ENCODE measurements at places on chromosomes 12 and 14.
A peak's percentile ranks its signal among the peaks of the same experiment; 100 is the strongest.

- DNase-seq, result no peak
These were observed 202.0 kb upstream of the AMIGO2 start for GRCh38 chr12:47281667-47282171.

DNA sequence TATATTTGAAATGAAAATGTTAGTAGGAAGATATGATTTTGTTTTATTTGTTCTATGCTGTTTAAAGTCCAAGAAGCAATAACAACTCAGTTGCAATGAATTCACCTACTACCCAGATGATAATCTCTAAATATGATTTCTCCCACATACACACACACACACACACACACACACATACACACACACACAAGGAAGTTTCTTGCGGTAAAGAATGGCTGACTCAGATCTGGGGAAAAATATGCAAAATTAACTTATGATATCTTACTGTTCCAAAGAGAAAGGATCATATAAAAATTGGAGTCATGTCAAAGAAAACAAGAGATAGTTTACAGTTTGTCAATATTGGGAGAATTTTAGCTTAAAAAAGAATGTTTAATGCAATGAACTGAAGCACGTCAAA lies 456.7 kb downstream of the SLC16A7 start:
- no peak for DNase-seq

DNA sequence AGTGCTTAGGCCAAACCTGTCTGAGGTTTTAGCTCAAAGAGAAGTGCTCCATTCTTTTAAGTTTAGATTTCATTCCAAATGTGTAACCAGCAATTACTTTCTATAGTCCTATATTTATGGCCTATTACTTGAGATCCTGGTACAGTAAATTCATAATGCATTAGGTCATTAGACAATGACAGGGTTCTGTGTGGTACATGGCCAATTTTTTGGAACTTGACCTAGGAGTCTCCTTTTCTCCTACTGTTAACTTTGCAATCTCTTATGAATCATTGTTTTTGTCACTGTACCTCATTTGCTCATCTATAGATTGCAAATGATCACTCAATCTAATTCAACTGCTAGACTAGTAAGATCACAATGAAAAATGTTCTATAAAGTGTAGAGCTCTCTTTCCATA lies 136.7 kb downstream of the PDE3A start:
- no peak for DNase-seq

DNA sequence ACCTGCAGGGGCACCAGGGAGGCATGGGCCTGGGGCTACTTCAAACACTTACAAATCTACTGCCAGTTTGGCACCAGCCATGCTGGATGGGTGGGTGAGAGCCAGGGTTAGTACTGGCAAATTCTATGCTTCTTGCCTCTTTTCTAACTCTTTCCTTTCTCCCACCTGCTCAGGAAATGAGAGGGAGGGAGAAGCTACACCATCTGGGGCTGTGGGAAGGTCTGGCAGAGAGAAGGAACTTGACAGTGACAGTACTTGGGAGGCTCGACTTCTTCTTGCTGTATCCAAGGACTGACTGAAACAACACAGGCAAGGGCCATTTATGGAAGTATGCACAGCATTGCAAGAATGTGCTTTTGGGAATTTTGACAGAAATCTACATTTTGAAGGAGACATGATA lies 149.6 kb upstream of the DYRK2 start:
- no peak for DNase-seq

GRCh38 chr12:77251799-77252198 lies 186.4 kb upstream of the E2F7 start:
- no peak for DNase-seq

DNA sequence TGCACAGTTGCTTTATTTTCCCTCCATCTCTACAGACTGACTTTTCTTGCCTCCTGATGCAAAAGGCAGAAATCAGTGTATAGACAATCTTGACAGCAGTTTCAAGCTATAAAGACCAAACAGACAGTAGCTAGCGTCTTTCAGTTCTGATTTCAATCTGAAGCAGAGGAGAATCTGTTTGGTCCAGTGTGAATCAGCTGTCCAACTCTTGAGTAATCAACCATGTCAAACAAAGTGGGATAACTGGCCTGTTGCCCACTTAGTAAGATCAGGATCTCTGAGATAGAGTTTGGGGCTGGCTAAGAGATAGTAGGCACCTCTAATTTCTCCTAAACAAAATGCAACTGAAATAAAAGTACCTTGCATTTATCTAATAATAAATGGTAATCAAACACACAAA lies 797.4 kb upstream of the FBXO33 start:
- no peak for DNase-seq

GRCh38 chr14:65804439-65805112 lies 392.0 kb downstream of the FUT8 start:
- no peak for DNase-seq

DNA sequence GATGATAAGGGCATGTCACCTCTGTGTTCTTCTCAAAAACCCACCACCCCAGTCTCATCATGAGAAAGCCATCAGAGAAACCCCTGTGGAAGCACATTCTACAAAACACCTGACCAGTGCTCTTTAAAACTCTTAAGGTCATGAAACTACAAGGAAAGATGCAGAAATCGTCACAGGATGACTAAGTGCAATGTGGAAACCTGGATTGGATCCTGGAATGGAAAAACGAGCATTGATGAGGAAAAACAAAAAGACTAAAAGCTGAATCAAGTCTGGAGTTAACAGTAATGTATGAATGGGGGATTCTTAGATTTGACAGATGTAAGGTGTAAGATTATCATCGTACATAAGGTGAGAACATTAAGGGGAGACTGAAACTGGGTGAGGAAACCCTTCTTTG lies 211.0 kb downstream of the TBX5 start:
- no peak for DNase-seq

GRCh38 chr12:119178544-119179334 lies at the start of gene HSPB8:
HSPB8 (plus strand) TSS chr12:119178931; CDS start chr12:119179313, 382 bp downstream.
- peak; percentile 51 for DNase-seq

GRCh38 chr12:55194382-55194781 lies 26.4 kb upstream of the OR10A7 start:
- no peak for DNase-seq

- no peak for DNase-seq
These were observed 33.9 kb upstream of the ARID2 start for GRCh38 chr12:45695606-45696005.

GRCh38 chr14:93262446-93262845 lies 55.4 kb downstream of the UBR7 start:
- no peak for DNase-seq

DNA sequence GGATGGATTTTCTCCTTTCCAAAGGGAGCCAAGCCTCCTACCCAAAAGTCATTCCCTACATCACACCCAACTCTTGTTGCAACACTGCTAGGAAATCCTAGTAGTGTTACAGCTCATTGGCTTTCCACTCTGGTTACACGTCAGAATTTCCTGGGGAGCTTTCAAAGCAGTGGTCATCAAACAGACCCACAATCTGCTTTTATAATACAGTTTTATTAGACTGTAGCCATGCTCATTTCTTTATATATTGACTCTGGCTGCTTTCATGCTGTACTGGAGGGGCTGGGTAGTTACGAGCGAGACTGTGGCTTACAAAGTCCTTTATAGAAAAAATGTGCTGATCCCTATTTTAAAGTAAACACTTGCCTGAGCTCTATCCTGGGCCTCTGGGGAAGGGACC lies 34.3 kb downstream of the ZFYVE26 start:
- DNase-seq, result no peak

DNA sequence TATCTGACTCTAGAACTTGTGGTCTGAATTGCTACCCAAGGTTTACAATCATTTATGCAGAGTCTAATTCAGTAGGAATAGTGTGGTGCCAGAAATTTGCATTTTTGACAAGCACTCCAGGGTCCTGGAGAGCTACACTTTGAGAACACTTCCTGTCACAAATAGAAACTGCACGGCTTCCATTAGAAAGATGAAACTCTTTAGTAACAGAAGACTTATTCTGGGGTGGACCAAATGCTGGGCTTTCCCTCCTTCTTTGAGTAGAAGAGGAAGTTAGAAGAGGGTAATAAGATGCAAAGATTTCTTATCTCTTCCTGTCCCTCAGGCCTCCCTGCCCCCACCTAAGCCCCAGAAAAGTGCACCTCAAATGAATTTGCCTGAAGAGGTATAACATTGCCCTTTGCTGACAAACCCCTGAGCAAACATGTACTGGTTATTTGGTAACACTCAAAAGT lies 28.4 kb downstream of the DGLUCY start:
- DNase-seq, result no peak

DNA sequence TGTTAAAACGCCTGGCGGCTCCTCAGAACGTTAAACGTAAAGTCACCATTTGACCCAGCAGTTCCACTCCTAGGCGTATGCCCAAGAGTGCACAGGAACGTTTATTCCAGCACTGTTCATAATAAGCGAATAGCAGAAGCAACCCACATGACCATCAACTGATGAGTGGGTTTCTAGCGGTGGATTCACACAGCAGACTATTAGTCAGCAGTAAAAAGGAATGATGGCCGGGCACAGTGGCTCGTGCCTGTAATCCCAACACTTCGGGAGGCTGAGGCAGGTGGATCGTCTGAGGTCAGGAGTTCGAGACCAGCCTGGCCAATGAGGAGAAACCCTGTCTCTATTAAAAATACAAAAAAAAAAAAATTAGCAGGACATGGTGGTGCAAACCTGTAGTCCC lies 22.4 kb upstream of the FBRSL1 start:
- no peak for DNase-seq

DNA sequence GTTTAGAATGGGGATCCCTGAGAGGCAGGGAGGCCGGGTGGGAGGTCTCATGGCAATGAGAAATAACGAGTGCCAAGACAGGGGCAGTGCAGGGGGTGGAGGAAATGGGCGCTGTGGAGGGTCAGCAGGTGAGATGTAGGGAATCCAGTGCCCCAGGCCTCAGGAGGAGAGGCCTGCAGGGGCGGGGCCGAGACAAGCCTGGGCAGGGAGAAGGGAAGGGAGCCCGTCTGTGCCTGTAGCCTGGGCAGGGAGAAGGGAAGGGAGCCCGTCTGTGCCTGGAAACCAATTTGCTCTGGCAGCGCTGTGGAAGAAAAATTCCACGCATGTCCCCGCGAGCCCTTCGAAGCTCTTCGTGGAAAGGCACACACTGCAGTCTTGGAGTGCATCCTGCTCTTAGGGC lies 10.6 kb upstream of the NCOR2 start:
- DNase-seq, result no peak

DNA sequence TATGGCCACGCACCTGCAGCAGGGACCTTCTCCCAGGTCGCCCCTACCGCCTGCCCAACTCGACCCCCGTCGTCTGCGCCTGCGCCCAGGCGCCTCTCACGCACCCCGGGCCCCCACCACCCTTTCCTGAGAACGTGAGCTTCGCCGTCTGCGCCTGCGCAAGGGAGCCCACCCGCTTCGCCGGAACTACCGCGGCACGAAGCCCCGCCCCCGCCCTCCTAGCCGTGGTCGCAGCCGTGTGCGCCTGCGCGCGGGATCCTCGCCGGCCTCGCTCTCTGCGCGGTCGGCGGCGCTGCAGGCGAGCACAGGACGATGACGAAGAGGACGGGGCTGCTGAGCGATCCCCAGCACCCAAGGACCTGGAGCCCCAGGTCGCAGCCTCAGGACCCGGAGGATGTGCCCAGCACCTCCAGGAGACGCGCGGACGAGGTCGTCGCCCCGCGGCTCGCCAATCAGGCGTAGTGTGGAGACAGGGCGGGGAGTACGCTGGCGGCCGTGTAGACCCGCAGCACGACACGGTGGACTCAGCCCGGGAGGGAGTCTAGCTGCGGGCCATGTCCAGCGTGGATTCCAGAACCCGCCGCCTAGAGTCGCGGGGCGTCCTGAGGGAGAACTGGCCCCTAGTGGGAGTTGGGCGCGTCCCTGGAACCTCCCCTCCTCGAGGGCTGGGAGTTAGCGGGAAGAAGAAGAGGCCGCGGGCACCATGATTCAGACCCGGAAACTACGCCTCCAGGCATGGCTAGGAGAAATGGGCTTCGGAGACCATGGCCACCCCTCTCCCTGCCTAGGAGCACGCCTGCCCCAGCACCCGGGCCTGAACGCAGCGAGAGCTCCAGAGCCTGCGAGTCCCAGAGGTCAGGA lies 1120.8 kb upstream of the TMEM132C start:
- peak; percentile 70 for DNase-seq

DNA sequence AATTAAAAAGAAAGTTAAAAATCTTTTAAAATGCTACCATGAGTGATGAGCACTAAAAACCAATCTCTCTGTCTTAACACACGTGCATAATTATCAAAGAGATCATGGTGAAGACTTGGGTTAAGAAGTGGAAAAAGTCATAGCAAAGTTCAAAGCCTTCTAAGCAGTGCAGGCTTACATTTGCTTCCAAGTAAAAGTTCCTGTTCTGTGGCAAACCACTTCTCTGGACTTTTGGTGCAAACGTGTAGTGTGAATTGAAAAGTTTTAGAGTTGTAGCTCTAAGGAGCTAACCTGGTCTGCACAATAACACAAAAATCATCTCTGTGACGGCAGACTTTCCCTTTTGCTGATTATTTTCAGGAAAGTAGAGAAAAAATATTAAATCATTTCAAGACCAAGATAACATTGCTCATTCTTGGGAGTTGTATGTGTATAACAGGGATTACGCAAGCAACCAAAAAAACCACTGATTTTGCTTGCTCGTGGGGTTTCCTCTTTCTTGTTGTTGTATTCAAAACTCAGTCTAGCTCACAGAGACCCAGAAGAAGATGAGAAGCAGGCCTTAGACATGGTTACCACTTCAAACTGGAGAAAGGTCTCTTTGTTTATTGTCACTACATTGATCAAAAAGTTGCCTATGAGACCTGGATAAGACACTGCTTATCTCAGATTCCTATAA lies 2.3 kb upstream of the GLIPR1 start:
- no peak for DNase-seq

DNA sequence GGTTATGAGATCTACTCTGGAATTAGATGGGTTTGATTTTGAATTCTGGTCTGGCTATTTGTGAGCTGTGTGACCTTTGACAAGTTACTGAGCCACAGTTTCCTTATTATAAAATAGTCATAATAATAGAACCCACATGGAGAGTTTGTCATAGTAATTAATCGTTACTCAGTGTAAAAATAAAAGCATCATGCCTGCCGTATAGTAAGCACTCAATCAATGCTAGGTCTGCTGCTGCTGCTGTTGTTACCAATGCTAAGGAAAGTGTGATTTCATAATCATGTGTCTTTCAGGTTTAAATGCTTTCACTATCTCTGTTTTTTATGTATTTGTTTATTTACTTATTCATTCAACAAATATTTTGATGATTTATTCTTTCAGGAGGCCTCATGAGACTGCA lies 539.9 kb upstream of the SEL1L start:
- DNase-seq, result no peak

DNA sequence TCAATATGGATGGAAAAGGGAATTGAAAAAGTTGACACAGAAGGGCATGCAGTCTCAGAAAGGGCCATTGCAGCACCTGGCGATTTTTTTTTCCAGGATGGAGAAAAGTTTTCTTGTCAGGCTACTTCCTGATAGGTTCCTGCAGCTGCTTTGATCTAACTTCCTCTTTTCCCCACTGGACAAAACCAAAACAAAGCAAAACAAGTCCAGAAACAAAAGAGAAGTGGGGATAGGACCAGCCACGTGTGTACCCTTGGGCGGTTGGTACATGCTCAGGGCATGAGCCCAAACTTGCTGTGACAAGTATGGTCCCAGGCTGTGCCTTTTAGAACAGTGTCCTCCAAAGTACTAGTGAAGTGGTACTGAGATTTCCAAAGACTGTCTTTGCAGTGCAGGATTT lies 89.8 kb downstream of the CHST11 start:
- no peak for DNase-seq

- DNase-seq, result no peak
These were observed 24.5 kb upstream of the FBXO33 start for GRCh38 chr14:39456702-39457250.

Data from left renal cortex interstitium (tissue), 4 donors.